NCI-H1694 (cell line): ENCODE measurements at places on chromosomes 2 and 18.

GRCh38 chr2:177753682-177754491 lies 318.7 kb downstream of the PDE11A start:
- no peak for DNase-seq

DNA sequence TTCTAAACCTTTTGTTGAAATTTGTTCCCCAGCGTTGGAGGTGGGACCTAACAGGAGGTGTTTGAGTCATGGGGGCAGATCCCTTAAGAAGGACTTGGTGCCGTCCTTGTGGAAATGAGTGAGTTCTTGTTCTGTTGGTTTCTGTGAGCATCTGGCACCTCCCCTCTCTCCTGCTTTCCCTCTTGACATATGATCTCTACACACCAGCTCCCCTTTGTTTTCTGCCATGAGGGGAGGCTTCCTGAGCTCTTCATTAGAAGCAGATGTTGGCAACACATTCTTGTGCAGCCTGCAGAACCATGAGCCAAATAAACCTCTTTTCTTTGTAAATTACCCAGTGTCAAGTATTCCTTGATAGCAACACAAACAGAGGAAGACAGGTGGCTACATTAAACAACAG lies 23.8 kb downstream of the NABP1 start:
- no peak for DNase-seq

DNA sequence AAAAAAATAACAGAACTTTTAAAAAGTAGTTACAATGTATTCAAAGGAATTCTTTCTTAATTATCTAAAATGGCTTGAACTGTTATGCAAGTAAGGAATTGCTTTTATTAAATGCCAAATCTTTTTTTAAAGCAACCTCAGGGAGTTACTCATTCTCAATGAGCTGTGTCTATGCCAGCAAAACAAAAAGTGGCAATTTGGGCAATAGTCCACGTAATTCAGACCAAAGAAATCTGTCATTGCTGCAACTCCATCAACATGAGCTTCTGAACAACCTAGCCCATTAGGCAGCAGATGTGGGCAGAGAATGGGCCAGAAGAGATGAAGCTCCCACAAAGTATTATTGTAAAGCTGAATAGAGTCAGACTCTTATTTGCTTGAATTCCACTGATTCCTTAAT lies 118.4 kb downstream of the ALK start:
- DNase-seq: no peak

- DNase-seq: no peak
These were observed 483.5 kb upstream of the SLC8A1 start for GRCh38 chr2:40935349-40935748.
